ENCODE measurements at places on chromosomes 7 and 10. TPM values are rescaled to one million over a fixed set of nuclear protein-coding genes. Genes with fewer than 3 reads are reported as not detected.

The SUN3 gene
- not detected for total RNA-seq

The SRRM3 gene
- 12.3 TPM for total RNA-seq

The PLPP4 gene
- 0.29 TPM for total RNA-seq

The RASSF4 gene
- total RNA-seq: 11.0 TPM

The VWC2 gene
- total RNA-seq: under 0.01 TPM

The MYOF gene
- 92.1 TPM for total RNA-seq

The CC2D2B gene
- 0.12 TPM for total RNA-seq

GRCh38 chr7:144775749-144776148, 60.1 kb downstream of the TPK1 start:
- DNase-seq: no peak

GRCh38 chr7:45072131-45073030, 16.4 kb downstream of the NACAD start:
- DNase-seq: no peak

DNA sequence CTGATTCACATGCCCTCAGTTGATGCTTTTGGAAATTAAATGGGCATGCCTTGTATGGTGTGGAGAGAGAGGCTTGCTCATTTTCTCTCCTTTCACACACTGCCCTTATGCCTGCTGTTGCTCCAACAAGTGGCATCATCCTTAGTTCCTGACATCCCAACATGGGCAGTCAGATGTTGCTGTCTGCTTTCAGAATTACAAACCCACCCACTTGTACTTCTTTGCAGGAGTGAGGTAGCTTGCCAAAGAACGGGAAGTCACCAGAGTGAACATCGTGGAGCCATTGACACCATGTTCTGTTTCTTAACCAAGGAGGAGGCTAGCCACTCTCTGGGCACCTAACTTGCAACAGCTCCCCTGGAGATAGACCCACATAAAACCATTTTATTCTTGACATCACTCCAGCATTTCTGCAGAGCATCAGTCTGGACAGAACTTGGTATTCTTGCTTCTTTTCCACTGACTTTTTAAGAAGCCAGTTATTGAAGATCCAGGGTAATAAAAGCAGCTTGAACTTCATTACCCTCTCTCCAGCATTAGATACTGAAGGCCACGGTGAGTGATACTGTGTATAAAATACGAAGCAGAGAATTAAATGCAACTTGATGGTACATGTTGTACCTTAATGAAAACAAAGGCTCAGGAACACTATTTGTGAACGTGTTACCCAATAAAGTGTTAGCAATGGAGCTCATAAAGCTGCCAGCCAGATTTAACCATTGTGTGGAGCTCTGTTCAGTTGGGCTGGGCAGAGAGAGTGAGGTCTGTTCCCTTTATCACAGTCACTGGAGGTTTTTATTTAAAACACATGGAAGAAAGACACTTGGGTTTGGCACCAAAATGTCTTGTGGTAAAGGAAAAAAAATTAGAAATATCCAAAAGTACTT, 195.8 kb upstream of the HABP2 start:
- DNase-seq: no peak

DNA sequence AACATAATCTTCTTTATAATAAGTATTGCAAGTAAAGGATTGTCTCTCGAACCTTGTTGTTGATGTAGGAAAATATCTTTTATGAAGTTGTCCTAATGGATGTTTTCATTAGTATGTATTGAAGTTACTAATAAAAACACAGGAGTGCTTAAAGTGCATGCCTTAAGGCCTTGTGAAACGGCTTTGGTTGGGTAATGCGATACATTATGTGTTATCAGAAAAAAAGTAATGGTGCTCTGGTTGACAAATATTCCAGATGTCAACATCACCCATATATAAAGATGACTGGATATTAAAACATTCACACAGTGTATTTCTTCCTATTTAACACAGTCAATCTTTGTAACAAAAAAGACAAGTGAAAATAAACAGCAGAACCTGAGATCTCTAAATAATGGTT, 310.7 kb downstream of the PRKG1 start:
- no peak for DNase-seq

Data from lower leg skin (tissue), 4 donors.